ENCODE measurements at places on chromosomes 3 and 15.

DNA sequence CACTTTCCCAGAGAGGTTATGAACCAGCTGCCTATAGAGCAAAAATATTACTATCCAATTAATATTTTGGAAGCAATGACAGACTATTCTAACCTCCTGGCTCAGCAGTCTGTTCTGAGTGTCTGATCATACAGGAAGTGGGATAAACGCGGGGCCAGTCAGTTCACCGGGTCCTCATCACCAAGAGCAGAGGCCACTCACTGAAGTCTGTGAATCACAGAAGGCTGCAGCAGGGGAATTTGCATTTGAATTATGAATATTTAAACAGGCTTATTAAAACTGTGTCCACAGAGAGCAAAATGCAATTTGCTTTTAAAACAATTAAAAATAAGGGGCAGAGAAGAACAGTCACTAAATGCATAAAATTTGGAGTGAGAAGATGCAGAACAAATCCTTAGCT, 305.2 kb downstream of the MCTP2 start:
- no peak for DNase-seq

GRCh38 chr15:68990231-68990991, 24.1 kb upstream of the NOX5 start:
- DNase-seq = no peak

GRCh38 chr3:111863942-111864694, 5.1 kb downstream of the PHLDB2 start:
- no peak for DNase-seq

DNA sequence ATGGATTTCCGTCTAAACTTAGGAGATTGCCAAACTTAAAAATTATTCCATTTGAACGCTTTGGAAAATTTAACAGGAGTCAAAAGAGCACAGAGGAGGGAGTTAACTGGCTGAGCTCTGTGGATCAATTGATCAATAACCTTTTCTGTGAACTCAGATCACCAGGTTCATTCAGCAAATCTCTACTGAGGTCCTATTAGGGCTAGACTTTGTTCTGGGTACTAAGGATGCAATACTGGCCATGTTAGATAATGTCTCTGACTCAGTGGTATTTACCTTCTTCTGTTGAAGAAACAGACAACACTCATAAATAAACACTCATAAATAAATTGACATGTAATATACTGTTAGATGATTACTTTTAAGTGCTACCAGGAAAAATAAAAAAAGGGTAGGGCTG, 323.4 kb upstream of the SUCLG2 start:
- DNase-seq = no peak

DNA sequence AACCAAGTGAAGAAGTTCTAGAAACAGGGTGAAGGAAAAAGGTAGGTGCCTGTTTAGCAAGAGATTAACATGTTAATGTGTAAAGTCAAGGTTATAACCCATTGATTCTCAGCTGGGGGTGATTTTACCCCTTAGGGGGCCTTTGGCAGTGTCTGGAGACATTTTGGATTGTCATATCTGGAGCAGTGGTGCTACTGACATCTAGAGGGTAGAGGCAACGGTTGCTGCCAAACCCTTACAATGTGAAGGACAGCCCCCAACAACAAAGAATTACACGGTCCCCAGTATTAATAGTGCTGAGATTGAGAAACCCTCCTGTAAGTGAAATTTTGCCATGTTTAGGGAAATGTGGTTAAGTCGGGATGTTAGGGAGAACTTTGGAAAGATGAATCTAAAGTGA, 74.7 kb downstream of the CRYBG3 start:
- DNase-seq = no peak

GRCh38 chr3:46671541-46672348, 21.7 kb downstream of the ALS2CL start:
- no peak for DNase-seq

GRCh38 chr3:69511361-69511760, 125.5 kb upstream of the FRMD4B start:
- no peak for DNase-seq

GRCh38 chr3:178672275-178672674, 136.0 kb downstream of the KCNMB2 start:
- no peak for DNase-seq

GRCh38 chr3:138936741-138937689, 9.9 kb downstream of the FOXL2 start:
- no peak for DNase-seq

DNA sequence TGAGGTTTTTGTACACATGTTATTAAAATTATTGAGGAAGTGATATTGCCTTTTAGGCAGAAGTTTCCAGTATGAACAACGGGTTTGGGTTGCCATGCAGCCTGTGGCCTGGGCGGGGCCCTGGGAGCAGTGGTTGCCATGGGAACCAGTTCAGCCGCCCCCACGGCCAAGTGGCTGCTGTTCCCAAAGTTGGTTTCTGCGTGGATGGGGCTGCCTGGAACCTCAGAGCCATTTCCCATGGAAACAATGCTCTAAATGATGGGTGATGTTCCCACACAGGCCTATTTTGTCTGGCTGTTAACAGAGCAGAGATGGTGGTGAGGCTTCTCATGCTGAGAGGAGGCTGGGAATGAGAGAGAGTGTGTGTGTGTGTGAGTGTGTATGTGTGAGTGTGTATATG, 19.5 kb downstream of the MRAS start:
- DNase-seq = no peak

GRCh38 chr3:22265403-22265802, 514.4 kb upstream of the ZNF385D start:
- DNase-seq = no peak

GRCh38 chr15:77387365-77388105, 32.4 kb downstream of the PEAK1 start:
- no peak for DNase-seq

GRCh38 chr3:134094491-134094890, 64.8 kb upstream of the SLCO2A1 start:
- DNase-seq = no peak

GRCh38 chr15:38004218-38004861, 69.9 kb downstream of the TMCO5A start:
- DNase-seq = no peak

GRCh38 chr3:15456321-15456720, 28.9 kb downstream of the EAF1 start:
- DNase-seq = no peak

GRCh38 chr3:106560451-106560966, 691.7 kb upstream of the CBLB start:
- no peak for DNase-seq

- DNase-seq = no peak
Observed at GRCh38 chr15:93265111-93265556, 176.1 kb upstream of the RGMA start.

DNA sequence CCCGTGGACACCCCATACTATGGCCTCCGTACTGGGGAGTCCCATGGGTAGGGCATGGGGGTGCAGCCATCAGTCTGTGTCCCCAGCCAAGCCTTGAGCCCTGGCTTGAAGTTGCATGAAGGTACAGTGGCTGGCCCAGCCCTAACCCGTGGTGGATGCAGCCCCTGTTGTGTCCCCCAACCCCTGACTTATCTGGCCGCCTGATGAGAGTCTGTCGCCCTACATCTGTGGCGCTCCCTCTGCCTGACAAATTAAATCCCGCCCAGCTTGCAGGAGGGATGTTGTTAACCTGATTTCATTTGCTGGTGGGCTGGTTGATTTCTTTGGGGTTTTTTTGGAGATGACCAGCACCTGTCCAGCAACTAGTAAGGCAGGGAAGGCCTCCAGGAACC, 186.1 kb downstream of the APBA2 start:
- no peak for DNase-seq

DNA sequence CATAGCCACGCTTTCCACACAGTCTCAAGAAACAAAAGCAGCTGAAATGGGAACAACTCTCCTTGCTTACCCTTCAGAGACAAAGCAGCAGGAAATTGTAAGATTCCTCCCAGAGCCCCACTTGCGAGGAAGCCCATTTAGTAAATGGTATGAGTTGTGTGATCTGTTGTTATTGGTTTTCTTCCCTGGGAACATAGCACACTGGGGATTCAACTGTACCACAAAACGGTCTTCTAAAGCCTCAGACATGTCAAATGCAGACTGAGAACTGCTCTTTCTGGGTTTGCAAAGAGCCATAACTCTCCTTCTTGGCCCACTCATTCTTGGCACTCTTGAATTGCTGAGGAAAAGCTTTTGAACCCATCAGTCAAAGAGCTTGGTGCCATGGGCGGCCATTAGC, 101.0 kb upstream of the COL8A1 start:
- DNase-seq = no peak

DNA sequence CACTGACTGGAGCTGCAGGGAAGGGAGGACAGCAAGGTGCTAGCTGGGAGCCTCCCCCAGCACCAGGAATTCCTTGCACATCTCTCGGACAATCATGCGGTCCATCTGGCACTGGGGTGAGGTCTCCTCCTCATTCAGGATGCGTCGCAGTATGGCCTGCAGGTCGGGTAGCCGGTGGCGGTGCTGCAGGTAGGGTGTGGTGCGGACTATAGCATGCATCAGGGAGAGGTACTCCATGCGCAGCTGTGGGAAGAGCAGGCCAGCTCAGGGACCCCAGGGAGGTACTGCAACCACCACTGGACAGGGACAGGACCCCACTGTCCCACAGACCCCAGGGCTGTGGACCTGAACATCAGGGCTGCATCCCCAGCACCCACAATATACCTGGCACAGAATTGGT, 11.2 kb downstream of the NCKIPSD start:
- no peak for DNase-seq

GRCh38 chr3:159884661-159885402, 103.8 kb upstream of the IL12A start:
- DNase-seq = no peak

DNA sequence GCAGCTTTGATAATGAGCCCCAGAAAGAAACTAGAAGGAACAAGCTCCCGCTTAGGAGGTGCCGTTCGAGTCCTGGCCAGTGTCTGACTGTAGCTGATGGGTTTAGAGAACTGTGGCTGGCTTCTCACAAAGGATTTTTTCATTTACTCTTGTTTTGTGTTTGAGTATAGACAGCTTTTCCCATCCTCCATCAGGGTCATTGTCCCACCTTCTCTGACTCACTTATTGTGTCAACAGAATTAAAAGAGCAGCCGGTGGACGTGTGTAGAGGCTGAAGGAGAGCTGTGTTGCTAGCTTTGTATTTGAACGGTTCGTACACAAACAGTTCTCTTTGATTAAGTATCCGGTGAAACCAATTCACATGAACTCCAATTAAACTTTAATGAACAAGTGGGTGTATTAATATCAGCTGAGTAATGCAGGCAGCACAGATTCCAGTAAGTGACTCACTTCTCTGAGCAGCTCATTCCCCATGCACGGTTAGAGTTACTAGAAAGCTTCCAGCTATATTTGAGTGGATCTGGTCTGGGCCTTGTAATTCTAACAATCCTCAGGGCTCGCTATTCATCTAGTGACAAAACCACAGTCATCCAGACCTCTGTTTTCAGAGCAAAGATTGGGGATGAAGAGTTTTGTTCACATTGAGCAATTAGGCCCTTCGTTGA, 141.0 kb downstream of the LPP start:
- no peak for DNase-seq

DNA sequence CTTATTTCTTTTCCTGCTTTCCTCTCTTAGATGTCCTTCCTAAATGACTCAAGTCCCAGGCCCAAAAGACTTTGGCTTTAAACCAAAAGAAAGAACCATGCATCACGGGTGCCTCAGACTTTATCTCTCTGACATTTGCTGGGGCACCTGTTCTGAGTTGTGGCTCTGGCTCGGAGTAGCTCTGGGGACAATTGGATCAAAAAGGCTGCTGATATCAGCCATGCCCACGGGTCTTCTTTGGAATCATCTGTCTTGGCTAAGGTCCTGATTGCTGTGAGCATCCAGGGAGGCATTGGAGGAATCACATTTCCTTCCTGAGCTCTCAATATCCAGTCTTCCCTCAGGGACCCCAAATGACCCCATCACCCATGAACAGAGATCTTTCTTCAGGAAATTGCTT, 59.9 kb downstream of the CLSTN2 start:
- no peak for DNase-seq

DNA sequence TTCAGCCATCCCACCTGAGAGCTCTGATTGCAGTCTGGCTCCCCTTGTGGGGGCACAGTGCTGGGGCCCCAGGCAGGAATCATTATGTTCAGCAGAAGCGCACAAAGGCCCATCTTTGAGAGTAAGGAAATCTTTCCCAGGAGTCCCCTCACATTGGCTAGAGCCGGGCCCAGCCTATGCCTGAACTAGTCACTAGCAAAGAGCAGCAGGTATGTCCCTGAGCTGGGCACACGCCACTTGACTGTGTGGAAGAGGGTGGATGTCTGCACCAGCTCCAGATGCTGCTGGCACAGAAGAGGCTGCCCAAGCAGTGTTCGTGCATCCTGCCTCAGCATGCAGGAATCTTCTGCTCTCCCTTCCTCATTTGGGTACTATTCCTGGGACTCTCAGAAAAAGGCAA, 26.3 kb downstream of the NR1I2 start:
- DNase-seq = no peak

GRCh38 chr3:8239718-8240695, 261.6 kb upstream of the LMCD1 start:
- no peak for DNase-seq

- DNase-seq = no peak
Observed at GRCh38 chr15:88865498-88866099, 29.7 kb downstream of the HAPLN3 start.

GRCh38 chr15:59434481-59434880, 3.5 kb upstream of the FAM81A start:
- no peak for DNase-seq

GRCh38 chr15:99668533-99669182, 64.6 kb downstream of the LYSMD4 start:
- DNase-seq = no peak

- DNase-seq = no peak
Observed at GRCh38 chr15:28984421-28985315, 98.9 kb downstream of the APBA2 start.

- DNase-seq = no peak
Observed at GRCh38 chr3:127439621-127440020, 150.9 kb downstream of the TPRA1 start.

- no peak for DNase-seq
Observed at GRCh38 chr3:142947799-142948575, 15.5 kb downstream of the PAQR9 start.

- DNase-seq = no peak
Observed at GRCh38 chr3:141419946-141420345, 51.6 kb downstream of the ZBTB38 start.

- peak; percentile 72 for DNase-seq
Observed at GRCh38 chr3:4986782-4987537, 7.7 kb downstream of the BHLHE40 start.
